ENCODE measurements at places on chromosomes 3 and 15.
A peak's percentile ranks its signal among the peaks of the same experiment; 100 is the strongest.

DNA sequence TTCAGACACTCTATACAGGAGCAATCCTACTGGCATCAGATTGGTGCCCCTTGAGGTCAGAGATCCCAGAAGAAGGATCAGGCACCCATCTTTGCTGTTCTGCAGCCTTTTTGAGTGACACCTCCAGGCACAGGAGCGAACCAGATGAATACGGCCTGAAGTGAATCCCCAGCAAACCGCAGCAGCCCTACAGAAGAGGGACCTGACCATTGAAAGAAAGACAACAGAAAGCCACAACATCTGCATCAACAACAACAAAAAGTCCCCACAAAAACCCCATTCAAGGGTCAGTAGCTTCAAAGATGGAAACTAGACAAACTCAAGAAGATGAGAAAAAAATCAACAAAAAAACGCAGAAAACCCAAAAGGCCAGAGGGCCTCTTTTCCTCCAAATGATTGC, 130.4 kb downstream of the PPM1L start:
- no peak for DNase-seq

DNA sequence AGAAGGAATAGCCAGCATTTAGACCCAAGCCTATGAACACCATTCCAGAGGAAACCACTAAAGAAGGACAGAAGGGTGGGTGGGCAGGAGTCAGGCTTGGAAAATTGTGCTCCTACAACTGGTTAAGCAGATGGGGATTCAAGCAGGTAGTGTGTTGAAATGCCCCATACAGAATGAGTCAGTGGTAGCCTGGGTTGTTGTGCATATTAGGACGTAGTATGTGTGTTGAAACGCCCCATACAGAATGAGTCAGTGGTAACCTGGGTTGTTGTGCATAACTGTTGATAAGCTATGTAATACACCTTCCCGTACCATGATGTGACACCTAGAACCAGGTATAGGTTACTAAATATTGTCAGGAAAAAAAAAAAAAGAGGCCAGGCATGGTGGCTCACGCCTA, 34.0 kb downstream of the MINDY4B start:
- no peak for DNase-seq

GRCh38 chr3:172199850-172200369, 160.5 kb downstream of the FNDC3B start:
- no peak for DNase-seq

GRCh38 chr3:18016366-18016765, 273.9 kb upstream of the TBC1D5 start:
- DNase-seq: no peak

DNA sequence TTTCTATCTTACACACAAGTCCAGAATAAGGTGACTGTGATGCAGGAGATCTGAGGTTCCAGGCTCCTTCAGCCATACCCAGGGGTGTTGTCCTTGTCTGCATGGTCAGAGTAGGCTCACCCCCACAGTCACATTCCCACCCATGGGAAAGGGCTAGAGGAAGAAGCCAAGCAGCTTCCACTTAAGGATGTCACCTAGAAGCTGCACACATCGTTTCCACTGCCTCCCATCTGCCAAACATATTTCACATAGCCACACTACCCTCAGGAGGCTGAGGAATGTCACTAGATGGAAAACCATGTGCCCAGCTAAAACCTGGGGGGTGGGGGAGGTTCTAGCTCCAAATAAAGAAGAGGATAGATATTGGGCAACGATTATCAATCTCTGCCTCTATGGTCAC, 58.1 kb downstream of the TMEM39A start:
- no peak for DNase-seq

- DNase-seq: no peak
These were observed 12.4 kb downstream of the ZNF710 start for GRCh38 chr15:90013503-90013937.

DNA sequence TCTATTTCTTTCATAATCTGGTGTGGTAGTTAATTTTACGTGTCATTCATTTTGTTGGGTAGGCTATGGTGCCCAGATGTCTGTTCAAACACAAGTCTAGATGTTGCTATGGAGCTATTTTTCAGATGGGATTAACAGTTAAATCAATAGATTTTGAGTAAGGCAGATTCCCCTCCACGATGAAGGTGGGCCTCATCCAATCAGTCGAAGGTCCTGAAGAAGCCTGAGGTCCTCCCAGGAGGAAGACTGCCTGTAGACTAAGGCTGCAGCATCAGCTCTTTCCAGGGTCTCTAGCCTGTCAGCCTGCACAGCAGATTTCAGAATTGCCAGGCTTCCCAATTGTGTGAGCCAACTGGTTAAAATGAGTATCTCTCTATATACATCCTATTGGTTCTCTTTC, 92.9 kb downstream of the GABRB3 start:
- no peak for DNase-seq

DNA sequence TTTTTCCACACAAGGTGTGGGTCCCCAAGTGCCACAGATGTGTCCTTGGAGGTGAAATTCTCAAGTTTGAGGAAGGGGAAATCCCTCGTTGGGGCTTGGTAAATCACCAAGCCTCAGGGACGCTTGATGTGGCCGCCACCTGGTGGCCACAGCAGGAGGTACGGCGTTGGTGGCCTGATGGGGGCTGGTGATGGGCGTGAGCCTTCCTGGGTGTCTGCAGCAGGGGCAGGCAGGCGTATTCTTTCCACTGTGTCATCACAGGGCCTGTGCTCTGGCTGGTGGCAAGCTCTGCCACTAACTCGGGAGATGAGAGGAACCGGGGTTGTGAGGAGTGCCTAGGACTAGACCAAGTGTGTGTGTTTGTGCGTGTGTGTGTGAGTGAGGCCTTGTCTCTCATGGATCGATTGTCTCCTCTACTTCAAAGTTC, 4.2 kb downstream of the ACOX2 start:
- peak; percentile 70 for DNase-seq

DNA sequence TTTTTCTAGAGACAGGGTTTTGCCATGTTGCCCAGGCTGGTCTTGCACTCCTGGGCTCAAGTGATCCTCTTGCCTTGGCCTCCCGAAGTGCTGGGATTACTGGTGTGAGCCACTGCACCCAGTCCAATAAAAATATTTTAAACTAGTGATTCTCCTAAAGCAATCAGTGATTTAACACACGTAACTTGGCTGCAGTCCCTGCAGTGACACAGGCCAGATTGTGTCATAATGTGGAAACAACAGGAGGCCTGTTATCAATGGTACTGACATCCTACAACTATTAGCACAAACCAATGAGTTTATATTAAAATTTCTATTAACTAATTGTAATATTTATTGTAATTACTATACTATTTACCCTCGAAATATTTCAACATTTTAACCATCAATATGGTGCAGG, 1.6 kb upstream of the SEC61A1 start:
- no peak for DNase-seq

DNA sequence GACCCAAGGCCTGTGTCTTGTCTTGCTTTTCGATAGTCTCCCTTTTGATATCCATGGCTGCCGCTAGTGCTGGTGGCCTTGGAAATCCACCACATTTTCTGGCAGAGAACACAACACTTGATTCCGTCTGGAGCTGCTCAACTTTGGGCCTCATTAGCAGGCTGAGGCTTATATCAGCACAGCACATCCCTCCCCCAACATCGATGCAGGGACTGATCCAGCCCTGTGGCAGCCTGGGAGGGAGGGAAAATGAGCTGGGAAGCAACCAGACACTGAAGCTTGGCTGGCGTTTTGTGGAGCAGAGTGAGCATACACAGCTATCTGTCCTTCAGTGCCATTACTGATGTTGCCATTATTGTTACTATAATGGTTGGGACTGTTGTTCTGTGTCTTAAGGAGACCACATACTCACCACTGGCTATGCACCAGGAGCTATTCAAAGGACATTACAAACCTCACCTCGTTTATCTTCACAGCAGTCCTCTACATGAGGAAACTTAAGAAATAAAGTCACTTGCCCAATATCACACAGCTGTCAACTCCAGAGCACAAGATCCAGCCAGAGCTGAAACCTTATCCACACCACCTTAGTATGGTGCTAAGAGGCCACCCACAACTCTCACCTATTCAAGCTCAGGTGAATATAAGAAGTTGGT, 102.9 kb downstream of the SUCLG2 start:
- DNase-seq: no peak

- DNase-seq: no peak
These were observed 28.5 kb upstream of the TATDN2 start for GRCh38 chr3:10219737-10220136.

- DNase-seq: no peak
These were observed 16.1 kb downstream of the TM6SF1 start for GRCh38 chr15:83123529-83123928.

DNA sequence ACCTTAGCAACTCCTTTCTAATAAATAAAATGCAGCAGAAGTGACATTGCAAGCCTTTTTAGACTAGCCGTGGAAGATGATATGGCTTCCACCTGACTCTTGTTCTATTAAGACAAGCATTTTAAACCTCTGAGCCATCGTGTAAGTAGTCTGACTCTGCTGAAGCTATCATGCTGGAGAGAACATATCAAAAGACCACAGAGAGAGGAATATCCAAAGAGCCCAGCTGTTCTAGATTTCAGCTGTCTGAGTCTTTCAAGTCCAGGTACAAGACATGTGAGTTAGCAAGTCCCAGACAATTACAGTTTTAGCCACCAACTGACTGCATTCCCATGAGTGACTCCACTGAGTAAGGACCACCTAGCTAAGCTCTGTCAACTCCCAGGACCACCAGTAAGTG, 517.0 kb upstream of the NAALADL2 start:
- no peak for DNase-seq

- DNase-seq: peak; percentile 80
These were observed 21.8 kb downstream of the CCDC32 start for GRCh38 chr15:40543082-40543481.

- peak; percentile 25 for DNase-seq
These were observed 53.3 kb downstream of the TIPARP start for GRCh38 chr3:156727519-156728205.

DNA sequence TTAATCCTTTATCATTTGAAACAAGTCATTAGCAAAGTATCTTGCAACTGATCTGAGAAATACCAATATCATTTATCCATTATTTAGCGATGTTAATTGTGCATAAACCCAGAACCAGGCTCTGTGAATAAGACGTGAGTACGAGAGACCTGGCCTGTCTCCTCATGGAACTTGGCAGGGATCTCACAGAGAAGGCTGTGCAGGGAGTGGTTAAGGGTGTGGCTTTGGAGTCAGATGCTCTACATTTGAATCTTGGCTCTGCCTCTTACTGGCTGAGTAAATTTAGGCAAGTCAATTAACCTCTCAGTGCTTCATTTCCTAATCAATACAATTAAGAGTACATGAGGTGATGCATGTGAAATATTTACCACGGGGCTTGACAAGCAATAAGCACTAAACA, 39.9 kb upstream of the TBL1XR1 start:
- DNase-seq: no peak

DNA sequence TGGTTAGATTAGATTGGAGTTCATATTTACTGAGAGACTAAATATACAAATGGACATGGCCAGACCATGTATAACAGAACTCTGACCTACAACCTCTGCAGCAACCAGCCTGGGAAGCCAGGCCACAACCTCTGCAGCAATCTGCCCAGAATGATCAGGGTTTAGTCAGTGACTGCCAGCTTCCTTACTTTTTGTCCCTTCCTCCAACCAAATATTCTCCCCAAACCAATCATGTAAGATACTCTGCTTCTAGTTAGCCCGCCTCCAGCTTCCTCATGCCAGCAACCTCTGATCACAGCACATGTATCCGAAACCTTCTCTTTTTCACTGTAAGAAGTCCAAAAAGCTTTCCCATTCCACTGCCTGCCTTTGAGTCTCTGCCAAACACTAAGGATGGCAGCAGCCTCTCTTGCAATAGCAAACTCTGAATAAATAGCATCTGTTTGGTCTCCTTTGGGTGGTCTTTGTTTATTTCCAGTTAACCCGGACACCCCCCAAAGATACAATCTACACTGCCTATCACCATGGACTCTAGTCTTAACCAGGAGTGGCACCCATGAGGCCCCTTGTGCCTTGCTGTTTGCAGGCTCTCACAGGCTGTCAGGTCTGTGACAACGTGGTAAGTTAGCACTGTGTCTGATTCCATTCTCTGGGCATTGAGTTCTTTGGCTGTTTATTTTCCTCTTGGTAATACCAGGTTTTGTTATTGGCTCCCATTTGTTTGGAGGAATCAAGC, 102.2 kb downstream of the ERC2 start:
- no peak for DNase-seq

GRCh38 chr3:173920386-173920785, 522.8 kb downstream of the NLGN1 start:
- DNase-seq: peak; percentile 99

DNA sequence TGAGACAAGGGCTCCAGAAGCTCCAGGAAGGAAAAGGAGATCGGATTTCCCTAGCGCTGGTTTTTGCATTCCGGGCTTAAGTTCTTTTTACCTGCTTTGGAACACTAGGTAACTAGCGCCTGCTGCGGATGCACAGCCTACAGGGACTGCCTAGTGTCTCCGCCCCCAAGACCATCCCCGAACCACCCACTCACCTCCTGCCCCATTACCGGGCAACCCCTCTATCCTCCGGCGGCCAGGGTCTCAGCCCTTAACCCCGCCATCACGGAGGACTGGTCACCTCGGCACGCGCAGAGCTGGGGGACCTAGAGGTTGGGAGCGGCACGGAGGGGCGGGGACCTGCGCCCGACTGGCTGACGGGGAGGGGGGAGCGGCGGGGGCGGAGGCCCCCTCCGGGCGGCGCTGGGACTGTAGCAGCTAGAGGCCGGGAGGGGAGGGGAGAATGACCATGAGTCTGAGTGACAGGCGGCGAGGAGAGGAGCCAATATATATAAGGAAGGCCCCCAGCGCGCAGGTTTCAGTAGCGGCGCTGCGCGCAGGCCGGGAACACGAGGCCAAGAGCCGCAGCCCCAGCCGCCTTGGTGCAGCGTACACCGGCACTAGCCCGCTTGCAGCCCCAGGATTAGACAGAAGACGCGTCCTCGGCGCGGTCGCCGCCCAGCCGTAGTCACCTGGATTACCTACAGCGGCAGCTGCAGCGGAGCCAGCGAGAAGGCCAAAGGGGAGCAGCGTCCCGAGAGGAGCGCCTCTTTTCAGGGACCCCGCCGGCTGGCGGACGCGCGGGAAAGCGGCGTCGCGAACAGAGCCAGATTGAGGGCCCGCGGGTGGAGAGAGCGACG, at the start of gene DLL4:
Gene DLL4, plus strand, starts transcription at position 520 of the 839 bp plus-strand sequence. CDS start 329 bp downstream, outside the sequence.
- DNase-seq: peak; percentile 81

DNA sequence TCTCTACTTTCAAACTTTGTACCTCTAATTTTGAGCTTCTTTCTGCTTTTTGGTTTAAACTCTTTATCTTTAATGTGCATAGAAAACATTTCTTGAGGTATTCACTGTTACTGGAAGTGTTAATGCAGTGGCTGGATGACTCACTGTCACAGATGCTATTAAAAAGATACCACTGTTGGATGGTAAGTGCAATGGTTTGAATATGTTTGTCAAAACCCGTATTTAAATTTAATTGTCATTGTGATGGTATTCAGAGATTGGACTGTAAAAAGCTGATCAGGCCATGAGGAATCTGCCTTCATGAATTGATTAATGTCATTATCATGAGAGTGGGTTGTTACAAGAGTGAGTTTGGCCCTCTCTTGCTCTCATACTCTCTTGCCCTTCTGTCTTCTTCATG, 70.6 kb downstream of the AP4E1 start:
- no peak for DNase-seq

GRCh38 chr3:187942658-187943241, 197.5 kb upstream of the BCL6 start:
- DNase-seq: no peak

- peak; percentile 89 for DNase-seq
These were observed 1280.4 kb downstream of the NSUN3 start for GRCh38 chr3:95343228-95343627.

- no peak for DNase-seq
These were observed 49.9 kb upstream of the FURIN start for GRCh38 chr15:90818251-90819210.
